ENCODE measurements at places on chromosomes 12 and 14.

GRCh38 chr12:54053751-54054741, at the start of gene HOXC4:
Gene HOXC4 (plus strand): TSS chr12:54053835. CDS start chr12:54053923, 88 bp downstream.
- peak; percentile 36 for DNase-seq

GRCh38 chr12:6230321-6231110, 30.3 kb downstream of the CD9 start:
- DNase-seq = peak; percentile 25

DNA sequence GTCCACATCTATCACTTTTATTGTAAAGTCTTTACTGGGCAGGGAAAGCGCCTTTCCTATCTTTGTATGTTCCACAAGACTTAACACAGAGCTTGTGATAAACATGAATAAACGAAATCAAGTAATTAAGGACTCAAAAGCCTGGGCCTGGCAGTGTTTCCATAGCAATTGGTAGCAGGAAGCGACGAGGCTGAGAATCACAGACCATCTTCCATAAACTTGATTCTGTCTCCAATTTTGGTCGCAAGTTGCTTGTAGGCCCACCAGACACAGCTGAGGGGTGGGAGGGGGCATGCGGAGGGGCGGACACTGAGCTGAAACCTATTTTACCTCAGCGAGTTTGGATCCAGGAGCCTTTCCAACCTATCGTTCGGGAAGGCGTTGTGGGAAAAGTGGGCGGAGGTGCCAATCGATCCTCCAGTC, 302 bp downstream of the CCDC38 start:
- no peak for DNase-seq

- DNase-seq = no peak
These were observed 26.5 kb downstream of the BCL7A start for GRCh38 chr12:122048151-122048550.

GRCh38 chr14:24816011-24816928, 182.3 kb upstream of the GZMB start:
- no peak for DNase-seq

- no peak for DNase-seq
These were observed 71.7 kb upstream of the PRICKLE1 start for GRCh38 chr12:42660968-42661937.

GRCh38 chr14:68146818-68147217, 327.2 kb downstream of the RAD51B start:
- no peak for DNase-seq

DNA sequence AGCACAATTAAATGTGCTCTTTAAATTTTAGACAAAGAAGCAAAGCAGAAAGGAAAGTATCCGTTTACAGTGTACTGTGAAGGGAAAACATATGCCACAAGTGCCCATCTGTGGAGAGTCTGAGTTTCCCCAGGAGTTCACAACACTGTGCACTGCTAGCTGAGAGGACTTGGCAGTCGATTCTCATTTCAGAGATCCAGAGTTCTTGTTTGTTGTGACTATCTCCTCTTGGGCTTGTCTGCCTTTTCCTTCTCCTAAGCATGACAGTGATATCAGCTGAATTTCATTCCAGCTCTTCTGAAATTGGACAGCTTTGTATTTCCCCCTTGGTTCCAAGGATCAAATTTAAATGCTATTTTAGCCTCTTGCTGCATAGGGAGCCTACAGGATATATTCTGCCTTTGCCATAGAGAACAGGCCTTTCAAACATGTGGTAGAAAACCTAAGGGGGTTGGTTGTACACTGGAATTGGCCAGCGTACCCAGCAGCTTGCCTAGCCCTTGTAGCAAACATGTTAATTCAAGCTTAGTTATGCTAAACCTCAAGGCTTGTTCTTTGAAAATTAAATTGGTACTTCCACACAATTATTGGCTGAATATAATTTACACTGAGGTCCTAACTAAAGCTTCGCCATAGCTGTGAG, 259.2 kb upstream of the NOVA1 start:
- DNase-seq = no peak

- no peak for DNase-seq
These were observed 72.0 kb downstream of the RIMBP2 start for GRCh38 chr12:130644146-130644545.

DNA sequence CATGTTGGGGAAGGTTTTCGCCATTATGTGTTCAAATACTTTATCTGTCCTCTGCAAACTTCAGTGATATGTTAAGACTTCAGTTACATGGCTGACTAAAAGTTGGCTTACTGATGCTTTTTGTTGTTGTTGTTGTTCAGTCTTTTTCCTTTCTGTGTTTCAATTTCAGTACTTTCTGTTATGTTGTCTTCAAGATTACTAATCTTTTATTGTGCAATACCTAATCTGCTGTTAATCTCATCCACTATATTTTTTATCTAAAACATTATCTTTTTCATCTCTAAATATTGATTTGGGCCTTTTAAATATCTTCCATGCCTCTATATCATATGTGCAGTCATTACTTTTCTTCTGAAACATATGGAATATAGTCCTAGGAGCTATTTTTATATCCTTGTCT, 7.0 kb downstream of the CGRRF1 start:
- DNase-seq = no peak

- no peak for DNase-seq
These were observed 30.4 kb downstream of the DLGAP5 start for GRCh38 chr14:55160989-55161388.

DNA sequence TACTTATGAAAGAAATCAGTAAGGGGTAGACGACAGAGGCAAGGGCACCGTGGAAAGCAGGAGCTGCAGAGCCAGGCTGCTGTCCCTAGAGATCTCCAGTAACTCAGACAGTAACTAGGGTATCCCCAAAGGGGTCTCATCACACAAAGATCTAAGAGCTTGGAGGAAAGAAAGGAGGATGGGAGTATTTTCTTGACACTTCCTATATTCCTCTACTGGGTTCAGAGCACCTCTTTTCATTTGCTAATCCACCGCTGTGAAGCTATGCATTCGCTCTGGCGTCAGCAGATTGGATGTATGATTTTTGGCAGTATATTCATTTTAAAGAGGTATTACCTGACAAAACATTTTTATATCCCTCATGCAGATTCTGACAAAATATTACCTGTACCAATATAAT, 12.6 kb downstream of the USP44 start:
- no peak for DNase-seq

DNA sequence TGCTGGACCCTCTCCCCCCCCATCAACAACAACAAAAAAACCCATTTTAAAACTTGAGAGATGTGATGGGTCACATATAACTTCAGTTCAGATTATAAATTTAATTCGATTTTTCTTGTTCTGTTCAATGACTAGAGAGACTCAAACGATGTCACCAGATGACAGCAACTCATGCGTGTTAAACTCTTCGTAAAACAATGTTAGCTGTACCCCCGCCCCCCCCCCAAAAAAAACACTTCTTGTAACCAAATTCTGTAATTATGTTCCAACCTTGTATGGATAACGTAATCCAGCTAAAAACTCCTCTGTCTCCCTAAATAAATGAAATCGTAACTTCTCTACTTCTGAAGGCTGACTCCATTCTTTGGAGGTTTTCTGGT, 614 bp upstream of the NACA start:
- DNase-seq = no peak

GRCh38 chr14:20294636-20295035, 11.1 kb downstream of the TTC5 start:
- DNase-seq = no peak

- DNase-seq = no peak
These were observed 6.0 kb upstream of the SDSL start for GRCh38 chr12:113416091-113416754.

GRCh38 chr12:69972136-69972535, 147.1 kb downstream of the MYRFL start:
- DNase-seq = no peak

GRCh38 chr12:49298160-49298559, 3.2 kb downstream of the PRPH start:
- DNase-seq = no peak

GRCh38 chr12:120939523-120939922, 35.4 kb upstream of the SPPL3 start:
- DNase-seq = no peak

- no peak for DNase-seq
These were observed 83.7 kb downstream of the TMTC3 start for GRCh38 chr12:88225776-88226175.

GRCh38 chr12:19191089-19191488, 61.6 kb downstream of the PLEKHA5 start:
- DNase-seq = no peak

- DNase-seq = no peak
These were observed 54.6 kb upstream of the ATF7IP start for GRCh38 chr12:14310866-14311265.

DNA sequence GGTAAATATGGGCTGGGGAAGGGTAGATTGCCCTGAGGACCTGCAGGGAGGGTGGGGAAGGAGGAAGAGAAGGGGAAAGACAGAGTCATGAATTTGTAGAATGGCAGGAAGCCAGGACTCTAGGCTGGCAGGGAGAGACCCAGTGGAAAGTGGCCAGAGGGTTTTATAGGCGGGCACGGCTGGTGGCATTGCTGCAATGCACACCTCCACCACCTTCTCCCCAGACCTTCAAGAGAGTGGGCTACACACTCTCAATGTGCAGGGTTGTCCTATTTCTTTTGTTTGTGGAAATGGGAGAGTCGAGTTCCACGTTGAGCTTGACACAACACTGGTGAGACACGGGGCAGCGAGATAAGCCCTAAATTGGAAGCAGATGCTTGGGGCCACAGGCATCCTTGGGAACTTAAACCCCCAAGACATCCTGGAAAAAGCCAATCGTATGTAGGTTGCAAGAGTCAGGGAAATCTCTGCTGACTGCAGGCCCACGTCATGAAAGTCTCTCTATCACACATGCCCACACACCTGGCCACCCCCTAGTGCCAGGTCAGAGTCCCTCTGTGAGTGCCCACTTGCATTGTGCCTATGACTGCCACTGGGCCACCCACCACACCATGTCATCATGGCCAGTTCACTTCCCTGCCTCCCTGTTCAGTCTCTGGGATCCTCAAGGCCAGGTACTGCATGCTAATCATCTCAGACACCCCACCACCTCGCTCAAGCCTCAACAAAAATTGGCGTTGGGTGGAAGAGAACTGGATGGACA, 38.0 kb upstream of the BDKRB2 start:
- DNase-seq = no peak

DNA sequence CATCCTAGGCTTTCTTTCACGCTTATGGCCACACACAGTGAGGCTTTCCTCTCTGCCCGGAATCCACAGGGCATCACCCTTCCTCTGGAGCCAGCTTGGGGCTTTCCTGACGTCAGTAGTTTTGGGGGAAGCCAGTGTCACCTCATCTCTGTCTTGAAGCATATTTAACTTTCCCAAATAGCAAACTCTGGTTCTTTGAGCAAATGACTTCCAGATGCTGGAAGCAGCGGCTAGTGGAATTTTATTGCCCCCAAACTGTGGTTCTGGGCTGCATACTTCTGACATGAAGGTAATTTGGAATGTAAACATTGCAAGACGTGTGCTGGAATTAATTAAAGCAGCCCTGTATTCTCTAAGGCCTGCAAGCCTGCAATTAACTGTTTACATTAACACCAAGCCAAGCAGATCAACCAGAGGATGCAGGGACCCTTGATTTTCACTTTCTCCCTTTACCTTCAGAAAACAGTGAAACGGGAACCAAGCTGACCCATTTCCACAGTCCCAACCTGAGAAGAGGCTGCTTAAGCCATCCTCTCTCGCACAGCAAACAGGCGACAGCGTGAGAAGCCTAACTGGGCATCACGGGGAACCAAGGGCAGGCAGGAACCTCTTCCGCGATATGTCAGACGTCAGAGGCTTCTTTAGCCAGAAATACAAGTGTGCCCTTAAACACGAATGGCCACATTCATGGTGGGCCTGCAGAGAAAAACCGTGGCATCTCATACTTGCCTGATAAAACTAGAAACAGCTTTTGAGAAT, 258.4 kb downstream of the CACNA1C start:
- no peak for DNase-seq

DNA sequence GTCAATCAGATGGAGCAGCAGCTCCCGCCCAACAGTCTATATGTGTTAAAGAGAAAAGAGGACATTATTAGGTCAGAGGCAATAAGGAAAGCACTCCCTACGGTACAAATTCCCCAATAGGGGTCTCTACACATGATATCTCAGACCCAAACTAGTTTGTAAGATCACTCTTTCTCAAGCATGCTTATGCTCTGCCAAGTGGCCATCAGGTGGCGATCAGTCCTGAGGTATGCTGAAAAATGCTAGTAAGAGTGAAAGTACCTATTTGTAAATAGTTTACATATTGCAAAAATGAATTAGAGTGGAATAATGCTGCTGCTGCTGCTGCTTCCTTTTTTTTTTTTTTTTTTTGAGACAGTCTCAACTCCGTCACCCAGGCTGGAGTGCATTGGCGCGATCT, 61.0 kb downstream of the CPM start:
- DNase-seq = peak; percentile 8

- peak; percentile 15 for DNase-seq
These were observed 274.1 kb downstream of the ADAMTS20 start for GRCh38 chr12:43277651-43278540.

DNA sequence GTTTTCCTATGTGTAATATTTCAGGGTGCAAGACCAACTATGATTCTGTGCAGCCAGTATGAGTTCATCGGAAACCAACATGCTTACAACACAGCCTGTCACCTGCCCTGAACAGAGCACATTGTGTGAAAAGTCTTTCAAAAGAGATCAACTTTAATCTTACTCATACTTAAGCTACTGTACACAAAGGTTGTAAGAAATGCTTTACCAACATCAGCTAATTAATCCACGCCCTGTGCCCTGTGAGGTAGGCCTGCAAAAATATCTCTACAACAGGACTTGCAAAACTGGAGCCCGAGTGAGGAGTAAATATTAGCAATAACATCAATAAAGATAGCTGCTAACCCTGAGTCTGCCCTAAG, 15.1 kb downstream of the APPL2 start:
- no peak for DNase-seq

GRCh38 chr12:98373025-98373554, 142.3 kb upstream of the TMPO start:
- no peak for DNase-seq

DNA sequence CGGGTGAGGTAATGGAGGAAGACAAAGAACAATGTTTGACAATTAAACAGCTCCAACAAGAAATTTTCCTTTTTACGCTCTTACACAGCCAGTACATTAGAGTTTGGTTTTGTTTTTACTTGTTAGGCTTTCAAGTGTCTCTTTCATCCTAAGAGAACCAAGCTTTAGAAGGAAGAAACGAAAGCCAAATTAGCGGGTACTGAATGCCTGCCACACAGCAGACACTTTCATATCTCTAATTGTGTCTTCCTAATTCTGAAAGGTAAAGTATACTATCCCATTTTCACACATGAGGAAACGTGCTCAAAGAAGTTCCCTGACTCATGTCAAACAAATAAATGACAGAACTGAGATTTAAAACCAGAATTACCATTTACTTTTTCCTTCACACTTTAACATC, 65.0 kb downstream of the CDK17 start:
- DNase-seq = peak; percentile 33

GRCh38 chr12:81668475-81668874, 90.7 kb downstream of the PPFIA2 start:
- DNase-seq = no peak

- no peak for DNase-seq
These were observed 864 bp downstream of the DNAJC22 start for GRCh38 chr12:49347311-49348193.
